ENCODE measurements at places on chromosomes 1 and 21. TPM values are rescaled to one million over a fixed set of nuclear protein-coding genes. Genes with fewer than 3 reads are reported as not detected.

- no peak for DNase-seq
Measured at GRCh38 chr21:16460936-16461335, 731.2 kb downstream of the USP25 start.

GRCh38 chr21:38181096-38181495, 75.7 kb upstream of the KCNJ15 start:
- DNase-seq = no peak

SPATA1 gene
- 3.0 TPM for total RNA-seq

RUNX3 gene
- 186 TPM for total RNA-seq

DNA sequence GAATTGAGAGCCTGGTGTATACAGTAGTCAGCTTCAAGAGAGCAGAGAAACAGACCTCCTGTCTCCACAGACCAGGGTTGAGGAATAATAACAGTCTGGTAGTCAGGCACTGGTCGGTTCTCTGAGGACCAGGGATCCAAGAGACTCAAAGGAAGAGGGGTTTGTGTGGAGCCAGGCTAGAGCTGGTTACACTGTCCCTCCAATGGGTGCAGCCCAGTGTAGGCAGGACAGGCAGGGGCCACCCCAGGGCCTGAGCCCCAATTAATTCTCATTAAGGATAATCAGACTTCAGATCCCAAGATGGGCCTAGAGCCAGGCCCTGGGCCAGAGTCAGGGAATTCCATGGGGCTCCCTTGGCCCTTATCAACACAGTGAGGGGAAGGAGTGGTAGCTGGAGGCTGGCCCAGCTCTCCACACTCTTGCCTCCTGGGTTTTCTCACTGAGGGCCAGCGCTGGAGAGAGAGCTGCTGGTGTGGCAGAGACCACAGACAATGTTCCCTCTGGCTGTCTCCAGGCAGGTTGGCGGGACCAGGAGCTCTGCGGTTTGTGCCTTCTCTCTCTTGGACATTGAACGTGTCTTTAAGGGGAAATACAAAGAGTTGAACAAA, 9.1 kb downstream of the SEMA4A start:
- no peak for DNase-seq

Measured in natural killer cell treated with Interleukin-12 subunit alpha and Interleukin-12 subunit beta and Interleukin-15 and Interleukin-18, amount 100 ng/mL, for 72 hours (primary cell).